M059J (cell line): ENCODE measurements at places on chromosomes 3 and 15.

- DNase-seq = peak; percentile 38
Measured at GRCh38 chr3:79249701-79250100, 518.1 kb downstream of the ROBO1 start.

DNA sequence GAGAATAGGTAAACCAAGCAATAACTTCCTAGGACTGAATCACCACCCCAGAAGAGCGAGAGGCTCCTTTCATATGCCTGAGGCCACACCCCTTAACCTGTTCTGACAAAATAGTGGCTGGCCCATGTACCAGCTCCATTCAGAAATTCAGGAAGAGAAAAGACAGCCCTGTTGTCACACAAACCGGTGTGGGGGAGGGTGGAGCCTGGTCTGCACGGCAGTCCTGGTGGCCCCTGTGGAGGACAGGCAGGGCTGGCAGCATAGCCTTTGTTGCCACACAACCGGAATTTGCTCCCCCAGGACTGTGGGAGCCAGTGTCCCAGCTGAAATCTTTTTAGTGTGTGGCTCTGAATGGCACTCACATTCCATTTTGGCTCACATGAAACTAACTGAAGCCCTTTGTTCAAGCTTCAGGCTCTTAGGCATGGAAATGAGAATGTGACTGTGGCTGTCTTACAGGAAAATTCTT is 23.8 kb downstream of the RLBP1 start:
- no peak for DNase-seq

DNA sequence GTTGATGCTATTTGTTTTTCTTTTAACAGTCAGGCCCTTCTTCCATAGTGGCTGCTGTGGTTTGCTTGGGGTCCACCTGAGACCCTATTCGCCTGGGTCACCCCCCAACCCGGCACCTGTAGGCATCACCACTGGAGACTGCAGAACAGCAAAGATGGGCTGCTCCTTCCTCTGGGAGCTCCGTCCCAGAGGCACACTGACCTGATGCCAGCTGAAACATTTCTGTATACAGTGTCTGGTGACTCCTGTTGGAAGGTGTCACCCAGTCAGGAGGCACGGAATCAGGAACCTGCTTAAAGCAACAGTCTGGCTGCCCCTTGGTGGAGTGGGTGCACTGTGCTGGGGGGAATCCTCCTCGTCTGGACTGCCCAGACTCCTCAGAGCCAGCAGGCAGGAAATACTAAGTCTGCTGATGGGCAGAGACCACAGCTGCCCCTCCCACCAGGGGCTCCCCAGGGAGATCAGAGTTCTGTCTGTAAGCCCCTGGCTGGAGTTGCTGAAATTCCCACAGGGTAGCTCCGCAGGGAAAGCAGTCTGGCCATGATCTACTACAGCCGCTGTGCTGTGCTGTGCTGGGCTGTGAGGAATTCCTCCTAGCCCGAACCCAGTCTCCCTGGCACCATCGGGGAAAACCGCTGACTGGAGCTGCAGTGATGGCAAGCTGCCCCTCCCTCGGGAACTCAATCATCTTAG is 248.2 kb downstream of the TBC1D5 start:
- no peak for DNase-seq

DNA sequence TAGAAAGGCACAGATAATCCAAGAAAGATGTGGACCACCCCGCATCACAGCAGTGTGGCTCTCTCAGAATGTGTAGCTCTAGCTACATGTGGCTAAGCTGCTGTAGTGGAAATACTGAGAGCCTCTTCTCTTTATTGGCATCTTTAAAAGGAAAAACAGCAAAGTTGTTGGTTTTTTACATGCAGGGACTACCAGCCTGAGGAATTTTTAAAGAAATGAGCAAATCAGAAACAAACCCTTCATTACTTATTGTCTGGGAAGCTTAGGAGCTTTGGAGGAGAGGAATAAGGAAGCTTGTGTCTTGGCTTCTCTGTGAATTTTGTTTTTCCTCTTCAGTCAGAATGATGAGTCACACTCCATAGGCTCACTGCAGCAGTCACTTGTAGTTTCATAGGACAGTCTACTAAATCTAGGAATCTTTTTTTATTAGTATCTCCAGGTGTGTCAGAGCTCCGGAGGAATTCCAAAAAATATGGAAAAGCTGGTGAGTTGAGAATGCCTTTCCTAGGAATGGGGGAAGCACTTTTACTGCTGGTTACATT is 27.5 kb downstream of the POLG start:
- peak; percentile 24 for DNase-seq

- no peak for DNase-seq
Measured at GRCh38 chr3:120081719-120082118, 12.5 kb downstream of the GSK3B start.

DNA sequence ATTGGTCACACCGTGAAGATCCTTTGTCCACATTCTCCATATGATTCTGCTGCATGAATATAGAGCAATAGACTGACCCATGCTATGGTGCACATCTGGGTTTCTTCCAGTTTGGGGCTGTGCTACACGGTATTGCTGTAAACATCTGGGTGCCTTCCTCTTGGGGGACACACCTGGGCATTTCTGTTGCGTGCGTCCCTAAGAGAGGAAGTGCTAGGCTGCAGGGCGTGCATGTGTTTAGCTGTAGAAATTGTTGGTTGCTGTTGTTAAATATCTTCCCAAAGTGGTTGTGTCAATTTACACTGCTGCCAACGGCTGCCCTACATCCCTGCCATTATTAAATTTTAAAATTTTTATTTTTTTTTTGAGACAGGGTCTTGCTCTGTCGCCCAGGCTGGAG is 52.4 kb downstream of the NUP210 start:
- DNase-seq = no peak

DNA sequence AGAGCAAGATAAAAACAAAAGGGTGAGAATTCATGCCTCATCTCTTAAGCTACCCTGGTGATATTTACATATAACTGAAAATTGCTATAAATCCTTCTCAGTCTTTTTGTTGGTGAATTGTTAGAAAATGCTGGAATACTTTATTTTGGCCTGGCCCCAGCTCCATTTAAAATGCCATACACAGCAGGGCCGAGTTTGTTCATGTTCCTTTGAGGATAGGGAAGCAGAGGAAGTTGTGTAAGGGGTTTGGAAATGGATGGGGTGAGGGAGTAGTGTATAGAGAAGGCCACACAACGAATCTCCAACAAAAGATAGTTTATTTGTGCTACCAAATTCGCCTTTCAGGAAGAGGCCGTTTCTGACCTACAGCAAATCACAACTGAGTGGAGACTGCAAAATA is 78.6 kb upstream of the ADAMTS9 start:
- DNase-seq = no peak

DNA sequence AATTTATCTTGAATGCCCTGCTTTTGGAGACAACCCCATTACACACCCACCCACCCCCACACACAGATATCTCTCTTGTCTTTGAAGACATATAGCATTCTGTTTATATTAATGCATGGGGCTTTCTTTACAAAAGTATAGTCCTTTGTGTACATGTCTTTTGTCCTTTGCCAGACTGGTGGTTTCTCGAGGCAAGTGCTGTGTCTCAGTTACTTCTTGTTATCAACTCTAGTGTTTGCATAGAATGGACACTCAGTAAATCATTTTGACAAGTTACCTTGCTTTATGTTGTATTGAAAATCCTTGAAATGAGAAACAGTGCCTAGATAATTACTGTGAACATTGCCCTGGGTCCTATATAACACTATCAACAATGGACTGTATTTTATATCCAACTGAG is 33.9 kb downstream of the KBTBD8 start:
- no peak for DNase-seq

- peak; percentile 85 for DNase-seq
Measured at GRCh38 chr3:151726016-151726415, 7.7 kb upstream of the AADACL2 start.

DNA sequence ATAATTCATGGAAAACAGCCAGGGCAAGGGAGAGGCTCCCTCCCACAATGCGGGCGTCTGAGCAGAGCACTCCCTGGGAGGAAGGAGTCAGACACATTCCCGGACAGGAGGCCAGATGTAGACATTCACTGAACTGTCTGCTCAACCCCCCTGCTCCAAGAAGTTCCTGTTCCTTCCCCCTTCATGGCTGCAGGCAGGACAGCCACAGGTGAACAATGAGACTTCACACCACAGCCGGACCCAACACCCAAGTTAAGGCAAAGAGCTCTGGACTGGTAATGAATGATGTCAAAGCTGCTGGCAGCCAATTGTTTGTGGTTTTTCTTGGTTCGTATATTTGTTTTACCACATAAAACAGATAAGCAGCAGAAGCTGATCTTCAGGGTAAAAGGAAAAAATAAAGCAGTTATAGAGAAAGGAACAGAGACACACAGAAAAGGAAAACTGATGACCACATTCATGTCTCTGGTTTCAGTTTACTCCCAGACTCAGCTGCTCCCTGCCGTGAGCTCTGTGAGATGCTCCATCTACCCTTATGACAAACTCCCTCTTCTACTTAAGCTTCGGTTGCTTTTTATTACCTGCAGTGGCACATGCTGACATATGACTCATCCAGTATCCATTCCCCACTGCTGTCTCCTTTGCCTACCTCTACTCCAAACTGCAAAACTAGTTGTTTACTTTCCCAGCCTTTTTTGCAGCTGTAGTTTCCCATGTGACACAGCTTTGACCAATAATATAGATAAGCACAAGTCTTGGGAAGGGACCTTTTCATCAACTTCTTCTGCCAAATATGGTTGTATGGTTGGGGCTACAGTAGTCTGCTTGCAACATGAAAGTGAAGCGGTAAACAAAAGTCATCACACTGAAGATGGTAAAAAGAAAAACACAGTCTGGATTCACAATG is 33.1 kb downstream of the DZIP1L start:
- peak; percentile 98 for DNase-seq

DNA sequence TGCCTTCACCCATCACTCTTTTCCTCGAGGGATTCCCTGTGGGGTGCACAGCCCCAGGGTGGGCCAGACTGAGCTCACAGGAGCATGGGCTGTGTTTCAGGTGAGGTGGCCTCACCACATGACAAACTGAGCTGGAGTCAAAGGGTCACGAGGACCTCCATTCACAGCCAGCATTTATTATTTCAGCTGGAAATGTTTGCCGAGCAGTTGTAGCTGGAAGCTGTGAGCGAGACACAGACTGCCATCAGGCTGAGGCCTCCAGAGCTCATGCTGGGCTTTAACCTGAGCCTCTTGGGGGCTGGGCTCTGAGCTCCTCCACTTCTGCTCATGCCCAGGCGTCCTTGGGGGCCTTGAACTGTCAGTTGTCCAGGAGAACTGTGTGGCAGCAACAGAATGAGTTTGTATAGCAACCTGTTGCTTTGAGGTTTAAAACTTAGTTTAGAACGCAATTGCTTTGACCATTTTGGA is 57.5 kb downstream of the FLNB start:
- DNase-seq = no peak

- no peak for DNase-seq
Measured at GRCh38 chr15:70763950-70764730, 782 bp upstream of the UACA start.

DNA sequence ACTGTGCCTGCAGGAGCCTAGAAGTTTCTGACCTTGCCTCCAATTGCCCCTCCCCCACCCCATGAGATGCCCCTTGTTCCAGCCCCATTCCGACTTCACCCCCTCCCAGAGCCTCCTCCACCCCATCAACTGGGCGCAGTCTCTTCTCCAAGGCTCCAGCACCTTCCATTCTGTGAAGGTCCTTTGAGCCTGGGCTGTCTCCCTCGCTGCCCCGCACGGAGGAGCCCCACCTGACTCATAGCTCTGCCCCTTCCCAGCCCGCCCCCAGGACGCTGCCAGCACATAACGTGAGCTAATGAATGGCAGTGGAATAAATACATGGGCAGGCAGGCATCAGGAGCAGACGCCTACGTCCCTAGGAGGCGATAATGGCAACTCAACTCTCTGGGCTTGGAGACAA is 113.1 kb downstream of the NUP210 start:
- no peak for DNase-seq

GRCh38 chr3:22366781-22367180 is 615.8 kb upstream of the ZNF385D start:
- DNase-seq = no peak

DNA sequence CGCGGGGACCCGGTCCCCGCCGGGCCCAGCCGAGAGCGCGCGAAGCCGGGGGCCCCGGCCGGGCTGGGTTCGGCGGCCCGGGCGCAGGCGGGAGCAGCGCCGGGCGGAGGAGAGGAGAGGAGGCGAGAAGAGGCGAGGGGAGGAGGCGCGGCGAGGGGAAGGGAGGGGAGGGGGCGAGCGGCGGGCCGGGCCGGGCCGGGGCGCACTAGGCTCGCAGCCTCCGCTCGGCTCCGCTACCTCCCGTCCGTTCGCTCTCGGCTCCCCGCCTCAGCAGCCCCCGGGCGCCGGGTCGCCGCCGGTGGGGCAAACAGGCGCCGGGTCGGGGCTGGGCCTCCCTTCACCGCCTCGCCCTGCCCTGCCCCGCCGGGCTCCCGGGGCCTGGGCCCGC is 351 bp downstream of the INSYN1 start:
- no peak for DNase-seq

DNA sequence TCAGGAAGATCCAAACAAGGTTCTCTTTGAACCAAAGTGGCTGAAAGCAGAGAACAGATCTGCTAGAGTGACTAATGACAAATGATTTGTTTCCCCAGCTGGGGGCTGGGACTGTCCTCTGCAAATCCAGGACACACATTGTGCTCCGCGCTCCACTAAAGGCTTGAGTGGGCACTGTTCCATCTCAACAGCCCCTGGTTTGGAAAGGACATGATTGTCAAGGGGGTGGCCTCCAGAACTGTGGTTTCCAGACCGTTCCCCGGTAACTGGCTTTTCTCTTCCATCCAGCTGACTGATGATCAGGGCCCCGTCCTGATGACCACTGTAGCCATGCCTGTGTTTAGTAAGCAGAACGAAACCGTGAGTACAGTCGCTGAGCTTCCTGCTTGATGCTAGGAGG is 91.0 kb downstream of the LRTM1 start:
- peak; percentile 30 for DNase-seq

- no peak for DNase-seq
Measured at GRCh38 chr3:129087138-129087702, 26.6 kb downstream of the GP9 start.
